CD4-positive, alpha-beta T cell treated with Interleukin-4 for 1 hour (primary cell): ENCODE measurements at places on chromosomes 5 and 9.

DNA sequence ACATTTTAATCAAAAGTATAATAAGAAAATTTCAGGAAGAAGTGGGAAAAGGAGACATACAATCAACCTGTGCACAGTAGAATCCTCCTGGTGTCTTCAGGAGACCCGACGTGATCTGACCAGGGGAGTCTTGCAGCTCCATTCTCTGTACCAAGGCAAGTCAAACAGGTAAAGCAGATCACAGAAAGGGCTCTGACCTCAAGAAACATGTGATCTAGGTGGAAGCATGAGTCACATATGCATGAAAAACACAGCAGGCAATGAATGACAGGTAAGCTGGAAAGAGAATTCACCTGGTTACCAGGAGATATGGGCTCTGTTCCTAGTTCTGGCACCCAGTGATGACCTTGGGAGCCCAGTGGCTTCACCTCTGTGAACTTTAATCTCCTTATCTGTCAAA, 19.4 kb upstream of the FABP6 start:
- DNase-seq = no peak

GRCh38 chr5:179475208-179475751, 75.1 kb upstream of the RUFY1 start:
- DNase-seq = no peak

GRCh38 chr5:173454736-173455598, 126.8 kb upstream of the STC2 start:
- DNase-seq = no peak

DNA sequence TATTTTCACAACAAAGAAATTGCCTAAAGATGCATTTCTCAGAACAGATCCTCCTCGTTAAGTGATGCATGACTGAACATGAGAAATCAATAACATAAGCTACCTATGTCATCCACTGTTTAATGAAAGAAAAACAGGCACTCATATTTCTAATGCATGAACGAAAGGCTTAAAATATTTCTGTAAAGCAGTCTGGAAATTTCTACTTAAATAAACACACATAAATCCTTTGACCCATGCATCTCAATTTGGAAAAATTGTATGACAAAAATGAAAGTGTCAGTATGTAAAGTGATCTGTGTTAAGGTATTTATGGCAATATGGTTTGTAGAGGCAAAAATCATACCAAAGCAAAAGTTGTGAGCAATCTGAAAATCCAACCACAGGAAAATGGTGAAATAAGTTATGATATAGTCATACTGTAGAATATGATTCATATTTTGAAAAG, 399.2 kb upstream of the GRAMD2B start:
- no peak for DNase-seq

DNA sequence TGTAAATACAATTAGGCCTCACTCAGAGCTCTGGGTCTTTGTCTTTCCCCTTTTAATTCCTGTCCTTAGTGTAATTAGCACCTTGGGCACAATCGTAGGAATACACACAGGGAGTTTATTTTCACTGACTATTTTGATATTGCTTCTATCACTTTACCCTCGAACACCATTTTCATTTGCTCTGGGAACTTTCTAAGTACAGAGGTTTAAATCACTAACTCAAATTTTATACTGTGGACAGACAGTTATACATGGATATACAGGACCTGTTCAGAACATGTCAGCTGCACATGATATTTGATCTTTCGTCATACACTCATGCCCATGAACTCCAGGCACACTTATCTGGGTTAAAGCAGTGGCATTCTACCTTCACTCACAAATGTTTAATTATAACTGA, 217.8 kb upstream of the TMEM161B start:
- no peak for DNase-seq

- DNase-seq = no peak
These were observed 14.8 kb downstream of the STXBP1 start for GRCh38 chr9:127626752-127627493.

DNA sequence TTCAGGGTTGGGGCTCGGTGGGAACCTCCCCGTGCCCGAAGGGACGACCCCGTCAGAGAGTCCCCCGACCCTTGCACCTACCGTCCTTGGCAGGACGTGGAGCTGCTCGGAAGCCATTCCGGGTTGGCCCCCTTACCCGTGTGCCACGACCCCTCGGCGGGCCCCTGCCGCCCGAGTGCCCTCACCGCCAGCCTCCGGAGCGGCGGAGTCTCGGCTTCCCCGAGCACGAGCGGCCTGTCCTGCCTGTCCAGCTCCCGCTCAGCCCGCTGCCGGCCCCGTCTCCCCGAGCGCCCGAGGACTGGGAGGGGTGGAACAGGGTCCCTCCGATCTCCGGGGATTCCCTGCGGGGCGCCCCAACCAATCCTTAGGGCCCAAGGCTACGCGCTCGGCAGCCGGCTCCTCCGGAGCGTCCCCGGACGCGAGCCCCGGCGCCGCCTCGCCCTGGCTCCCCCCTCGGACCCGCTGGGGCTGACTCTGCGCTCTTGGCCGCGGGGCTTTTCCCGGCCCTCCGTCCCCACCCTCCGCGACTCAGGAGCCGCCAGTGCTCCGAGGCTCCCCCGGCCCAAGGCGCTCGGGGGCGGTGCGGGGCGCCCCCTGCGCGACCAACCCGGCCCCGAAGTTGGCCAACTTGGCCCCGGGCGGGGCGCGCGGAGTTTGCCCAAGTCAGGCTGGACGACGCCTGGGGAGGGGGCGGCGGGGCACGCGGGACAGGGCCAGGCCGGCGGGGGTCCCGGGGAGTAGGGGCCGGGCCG, 654 bp downstream of the ADAMTS2 start:
- DNase-seq = no peak

DNA sequence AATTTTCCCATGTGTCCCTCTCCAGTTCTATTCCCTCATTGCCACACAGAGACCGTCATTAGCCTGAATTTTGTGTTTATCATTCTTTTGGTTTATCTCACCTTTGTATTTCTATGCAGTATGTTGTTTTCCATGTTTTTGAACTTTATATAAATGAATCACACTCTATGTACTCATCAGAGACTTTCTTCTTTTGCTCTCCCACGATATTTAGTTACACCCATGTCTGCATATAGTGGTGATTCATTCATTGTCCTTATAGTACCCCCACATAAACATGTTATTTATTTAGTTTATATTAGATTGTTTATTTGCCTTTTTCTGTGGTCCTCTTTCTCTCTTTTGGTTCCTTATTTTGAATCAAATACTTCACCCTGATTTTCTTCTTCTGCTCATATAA, 199.7 kb downstream of the FSTL4 start:
- DNase-seq = no peak

DNA sequence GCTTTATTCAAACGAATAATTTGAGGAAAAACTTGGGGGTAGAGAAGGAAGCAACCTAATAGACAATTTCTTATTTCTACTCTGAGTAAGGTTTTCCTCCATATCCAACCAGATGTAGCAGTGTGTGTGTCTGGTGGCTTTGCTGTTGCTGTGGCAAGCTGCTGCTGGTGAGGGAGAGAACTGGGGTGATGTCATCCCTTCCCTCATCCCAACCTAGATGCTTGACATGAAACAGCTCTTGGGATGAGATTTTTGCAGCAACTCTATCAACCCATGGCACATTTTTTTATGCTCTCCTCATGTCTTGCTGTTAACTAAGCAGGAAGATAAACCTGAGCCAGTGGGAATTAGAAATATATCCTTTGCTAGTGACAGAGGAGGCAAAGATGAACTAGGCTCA, 135.8 kb downstream of the PCSK1 start:
- no peak for DNase-seq

GRCh38 chr5:38650540-38650939, 94.1 kb upstream of the LIFR start:
- DNase-seq = no peak

DNA sequence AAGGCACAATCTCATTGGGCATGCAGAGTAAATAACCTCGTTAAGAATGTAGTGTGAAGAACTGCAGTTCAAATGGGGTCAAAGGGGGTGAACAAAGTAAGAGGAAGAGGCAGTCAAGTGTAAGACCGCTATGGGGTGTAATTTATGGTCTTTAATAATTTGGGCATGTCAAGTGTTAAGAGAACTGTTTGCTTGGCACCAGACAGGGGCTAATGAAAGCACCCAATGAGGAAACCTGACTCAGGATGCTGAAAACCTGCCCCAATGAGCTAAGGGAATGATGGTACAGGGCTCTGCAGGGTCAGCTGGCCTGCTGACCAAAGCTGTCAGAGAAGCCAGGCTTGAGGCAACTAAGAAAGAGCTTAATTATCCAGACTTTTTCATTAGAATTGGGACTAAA, 368.1 kb downstream of the DTWD2 start:
- DNase-seq = no peak

GRCh38 chr5:135386096-135386495, 12.9 kb downstream of the MACROH2A1 start:
- DNase-seq = peak; percentile 47

GRCh38 chr5:107253246-107253645, 417.5 kb downstream of the EFNA5 start:
- DNase-seq = no peak

DNA sequence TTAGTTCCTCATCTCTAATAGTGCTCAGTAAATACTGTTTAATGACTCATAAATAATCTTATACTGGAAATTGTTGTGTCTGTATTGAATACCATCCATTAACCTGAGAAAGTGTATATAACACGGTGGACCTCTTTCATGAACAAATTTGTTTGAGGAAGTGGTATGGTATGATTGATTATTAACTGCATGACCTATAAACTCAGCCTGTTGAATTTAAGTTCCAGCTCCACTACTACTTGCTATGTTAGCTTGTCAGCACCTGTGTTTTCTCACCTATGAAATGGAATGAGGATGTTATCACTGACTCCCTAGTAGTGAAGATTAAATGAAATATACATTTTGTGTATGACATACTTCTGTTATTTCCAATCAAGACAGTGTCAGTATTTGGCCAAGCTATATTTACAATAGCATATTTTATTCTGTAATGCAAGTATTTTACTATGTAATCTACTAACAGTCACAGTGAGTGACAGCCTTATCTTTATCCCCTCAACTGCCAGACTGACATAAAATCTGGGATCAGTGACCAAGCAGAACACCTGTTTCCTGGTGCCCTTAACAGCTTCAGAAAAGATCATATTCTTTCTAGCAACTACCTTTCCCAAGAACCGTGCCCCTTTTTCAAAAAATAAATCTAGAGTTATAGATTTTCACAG, 77.3 kb upstream of the ITGA1 start:
- DNase-seq = no peak

DNA sequence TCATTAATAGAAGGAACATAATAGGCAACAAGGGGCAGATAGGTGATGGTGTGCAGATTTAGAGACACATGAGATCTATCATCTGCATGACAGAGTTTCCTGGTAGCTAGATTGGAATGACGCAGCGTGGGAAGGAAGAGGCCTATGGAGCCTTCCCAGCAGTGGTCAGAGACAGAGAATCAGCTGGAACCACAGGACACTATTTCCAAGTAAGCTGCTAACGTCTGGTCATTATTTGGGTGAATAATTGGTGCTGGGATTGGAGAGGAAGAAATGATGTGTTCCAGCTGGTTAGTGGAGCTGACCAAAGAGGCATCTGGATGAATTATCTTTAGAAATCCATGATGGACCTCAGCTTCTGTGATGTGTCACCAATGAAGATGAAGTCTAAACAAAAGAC, 91.2 kb upstream of the PRR16 start:
- no peak for DNase-seq

- no peak for DNase-seq
These were observed 36.3 kb downstream of the GDA start for GRCh38 chr9:72185561-72185960.

DNA sequence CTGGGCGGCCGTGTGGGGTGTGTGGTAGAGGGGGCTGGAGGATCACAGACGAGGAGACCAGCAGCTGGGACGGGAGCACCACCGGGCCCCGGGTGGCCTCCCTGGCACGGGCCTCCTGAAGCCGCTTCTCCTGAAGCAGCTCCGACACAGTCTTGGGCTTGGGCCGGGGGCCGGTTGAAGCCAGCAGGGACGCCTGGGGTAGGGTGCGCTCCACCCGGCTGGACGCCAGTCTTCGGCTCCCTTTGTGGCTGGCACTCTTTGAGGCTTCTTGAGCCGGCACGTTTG, 5.5 kb upstream of the CARD9 start:
- DNase-seq = no peak

GRCh38 chr5:177209610-177210009, 76.0 kb downstream of the NSD1 start:
- DNase-seq = no peak

GRCh38 chr9:35079041-35079425, 709 bp downstream of the FANCG start:
- DNase-seq = no peak

GRCh38 chr9:33452828-33453271, 5.5 kb upstream of the AQP3 start:
- peak; percentile 32 for DNase-seq

DNA sequence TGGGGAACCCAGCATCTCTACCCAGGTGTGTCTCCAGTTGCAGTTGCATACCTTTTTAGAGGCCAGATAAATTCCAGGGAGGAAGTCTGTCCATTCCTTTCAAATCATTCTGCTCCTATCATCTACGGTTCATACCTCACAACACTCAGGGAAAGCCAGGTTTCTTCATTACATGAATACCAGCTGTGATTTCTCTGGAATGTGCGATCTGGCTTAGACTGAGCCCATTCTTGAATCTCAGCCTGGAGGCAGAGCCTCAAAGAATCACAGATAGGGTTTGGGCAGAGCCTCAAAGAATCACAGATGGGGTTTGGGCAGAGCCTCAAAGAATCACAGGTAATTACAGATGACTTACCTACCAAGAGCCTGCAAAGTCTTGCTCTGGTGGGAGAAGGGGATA, 7.2 kb downstream of the P4HA2 start:
- no peak for DNase-seq

DNA sequence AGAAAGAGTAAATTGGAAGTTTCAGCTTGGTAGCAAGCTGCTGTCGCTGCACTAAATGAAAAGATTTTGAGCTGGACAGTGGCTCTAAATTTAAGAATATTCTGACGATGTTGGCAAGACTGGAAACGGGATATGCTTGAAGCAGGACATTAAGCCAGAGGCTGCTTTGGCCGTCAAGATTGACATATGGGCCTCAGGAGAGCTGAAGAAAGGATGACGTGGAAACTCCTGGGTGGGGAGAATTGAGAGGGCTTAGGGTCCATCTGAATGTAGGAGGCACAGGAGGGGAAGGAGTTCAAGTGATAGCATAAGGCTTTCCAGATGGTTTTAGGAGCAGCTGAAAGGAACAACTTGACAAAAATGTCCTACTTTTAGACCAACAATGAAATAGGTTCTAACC, 108.9 kb downstream of the PAPPA start:
- DNase-seq = no peak

GRCh38 chr5:14882658-14883580, 11.3 kb upstream of the ANKH start:
- no peak for DNase-seq

DNA sequence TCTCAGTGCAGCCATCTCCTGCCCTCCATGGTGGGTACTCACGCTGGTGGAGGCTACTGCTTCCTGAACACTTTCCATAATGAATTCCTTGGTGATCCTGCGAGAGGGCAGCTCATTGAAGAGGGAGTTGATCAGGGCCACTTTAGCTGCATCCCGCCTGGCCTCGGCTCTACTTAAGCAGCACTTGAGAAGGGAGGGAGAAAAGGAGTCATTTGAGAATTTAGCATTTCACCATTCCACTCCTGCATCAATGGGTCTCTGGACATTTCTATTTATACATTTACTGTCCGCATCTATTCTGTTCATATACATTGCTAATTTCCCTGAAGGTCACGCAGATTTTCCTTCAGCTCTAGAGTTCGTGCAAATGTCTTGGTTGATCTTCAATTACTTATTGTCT, 35.1 kb downstream of the LIX1 start:
- DNase-seq = no peak

GRCh38 chr5:175325681-175326080, 118.3 kb downstream of the DRD1 start:
- DNase-seq = no peak

GRCh38 chr5:75405296-75405695, 68.3 kb downstream of the HMGCR start:
- no peak for DNase-seq

GRCh38 chr9:79695531-79696175, 123.9 kb downstream of the TLE4 start:
- DNase-seq = peak; percentile 38
